ENCODE measurements at places on chromosomes 4 and X.

- DNase-seq: peak; percentile 8
These were observed 15.0 kb downstream of the RGN start for GRCh38 chrX:47093248-47093647.

- DNase-seq: no peak
These were observed 567.6 kb upstream of the SLIT2 start for GRCh38 chr4:19684084-19684483.

- peak; percentile 23 for DNase-seq
These were observed 19.4 kb upstream of the RAB40A start for GRCh38 chrX:103538728-103539127.

- DNase-seq: peak; percentile 69
These were observed 9.5 kb downstream of the OGT start for GRCh38 chrX:71542411-71542810.

GRCh38 chr4:117447925-117448324 lies 362.5 kb upstream of the TRAM1L1 start:
- DNase-seq: peak; percentile 1

DNA sequence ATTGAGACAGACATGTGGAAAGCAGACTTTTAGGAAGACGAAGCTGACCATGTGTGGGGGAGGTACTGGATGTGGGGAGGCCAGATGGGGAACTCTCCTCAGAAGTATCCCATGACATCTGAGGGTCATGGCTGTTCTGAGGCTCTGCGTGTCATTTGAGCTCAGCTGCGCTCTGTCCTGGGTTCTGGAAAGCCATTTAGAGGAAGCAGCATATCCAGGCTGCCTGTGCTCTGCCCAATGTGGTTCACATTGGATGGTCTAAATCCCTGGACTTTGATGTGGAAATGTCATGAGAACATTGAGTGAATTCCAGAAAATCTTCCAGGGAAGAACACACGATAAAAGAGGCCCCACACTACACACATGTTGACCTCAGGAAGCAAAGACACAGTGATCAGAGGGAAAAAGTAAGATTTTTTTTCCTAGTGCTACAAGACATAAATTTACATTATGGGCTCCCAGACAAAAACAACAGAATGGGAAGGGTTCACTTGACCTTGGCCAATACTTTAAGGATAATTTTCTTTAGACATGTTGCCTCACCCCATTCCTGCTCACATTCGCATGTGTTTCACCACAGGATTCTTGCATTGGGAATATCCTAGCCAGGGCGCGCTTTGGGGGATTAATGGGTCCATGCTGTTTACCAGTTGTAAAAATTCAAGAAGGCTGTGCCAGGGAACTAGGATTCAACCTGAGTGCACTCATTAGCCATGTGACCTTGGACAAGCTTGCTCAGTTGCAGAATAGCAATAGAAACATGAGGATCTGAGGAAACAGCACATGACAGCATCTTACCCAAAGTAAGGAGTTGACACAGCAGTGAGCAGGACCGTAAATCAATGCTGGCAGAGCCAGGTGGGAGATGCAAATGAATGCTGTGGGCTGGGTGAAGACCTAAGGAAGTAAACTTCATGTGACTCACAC lies 73.2 kb upstream of the C1QTNF7 start:
- DNase-seq: no peak

GRCh38 chrX:150370589-150371312 lies 7.6 kb downstream of the MAMLD1 start:
- peak; percentile 29 for DNase-seq

DNA sequence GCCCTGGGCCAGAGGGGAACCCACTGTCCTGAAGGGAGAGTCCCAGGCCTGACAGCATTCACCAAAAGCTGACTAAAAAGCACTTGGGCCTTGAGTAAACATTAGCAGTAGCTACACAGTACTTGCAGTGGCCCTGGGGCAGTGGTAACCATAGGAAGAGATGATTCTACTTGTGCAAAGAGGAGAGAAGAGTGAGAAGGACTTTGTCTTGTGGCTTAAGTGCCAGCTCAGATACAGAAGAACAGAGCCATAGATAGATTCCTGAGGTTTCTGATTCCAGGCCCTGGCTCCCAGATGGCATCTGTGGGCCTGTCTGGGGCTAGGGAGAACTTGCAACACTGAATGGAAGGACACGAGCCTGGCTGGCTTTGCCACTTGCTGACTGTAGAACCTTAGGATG lies 100.5 kb downstream of the PTCHD1 start:
- no peak for DNase-seq

DNA sequence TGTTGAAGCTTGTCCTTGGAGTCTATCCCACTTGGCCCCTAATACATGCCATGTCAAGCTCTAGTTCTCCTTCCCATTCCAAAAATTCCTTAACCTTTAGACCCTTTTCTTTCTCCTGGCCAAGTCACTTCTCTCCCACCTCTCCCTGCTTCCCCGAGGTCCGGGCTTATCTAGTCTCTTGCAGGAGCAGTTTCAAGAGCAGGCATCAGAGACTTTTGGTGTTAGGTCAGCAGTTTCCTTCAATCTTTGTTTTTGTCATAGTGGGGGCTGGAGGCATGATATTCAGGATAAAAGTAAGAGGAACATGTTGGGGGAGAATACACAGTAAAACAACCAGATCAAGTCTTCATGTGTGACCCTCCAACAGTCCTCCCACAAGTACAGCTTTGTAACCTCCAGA lies 11.5 kb upstream of the IDS start:
- DNase-seq: no peak

GRCh38 chr4:43351970-43352806 lies 459.7 kb downstream of the GRXCR1 start:
- no peak for DNase-seq

DNA sequence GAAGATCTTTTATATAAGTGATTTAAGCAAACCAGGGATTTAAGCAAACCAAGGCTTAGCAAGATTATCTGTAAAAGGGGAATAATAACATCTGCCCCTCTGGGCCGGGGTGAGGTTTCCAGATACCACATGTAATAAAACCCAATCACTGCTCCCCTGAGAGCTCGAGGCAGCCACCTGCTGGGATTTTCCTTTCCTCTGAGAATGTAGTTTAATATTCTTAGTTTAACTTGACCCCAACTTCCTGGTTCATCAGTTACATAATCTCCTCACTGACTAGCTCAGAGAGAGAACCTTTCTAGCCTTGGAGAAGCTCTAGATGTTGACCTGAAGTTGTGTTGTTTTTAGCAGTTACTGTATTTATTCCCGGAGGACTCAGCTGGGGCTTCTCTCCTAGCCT lies 322.4 kb downstream of the ARHGAP10 start:
- no peak for DNase-seq

DNA sequence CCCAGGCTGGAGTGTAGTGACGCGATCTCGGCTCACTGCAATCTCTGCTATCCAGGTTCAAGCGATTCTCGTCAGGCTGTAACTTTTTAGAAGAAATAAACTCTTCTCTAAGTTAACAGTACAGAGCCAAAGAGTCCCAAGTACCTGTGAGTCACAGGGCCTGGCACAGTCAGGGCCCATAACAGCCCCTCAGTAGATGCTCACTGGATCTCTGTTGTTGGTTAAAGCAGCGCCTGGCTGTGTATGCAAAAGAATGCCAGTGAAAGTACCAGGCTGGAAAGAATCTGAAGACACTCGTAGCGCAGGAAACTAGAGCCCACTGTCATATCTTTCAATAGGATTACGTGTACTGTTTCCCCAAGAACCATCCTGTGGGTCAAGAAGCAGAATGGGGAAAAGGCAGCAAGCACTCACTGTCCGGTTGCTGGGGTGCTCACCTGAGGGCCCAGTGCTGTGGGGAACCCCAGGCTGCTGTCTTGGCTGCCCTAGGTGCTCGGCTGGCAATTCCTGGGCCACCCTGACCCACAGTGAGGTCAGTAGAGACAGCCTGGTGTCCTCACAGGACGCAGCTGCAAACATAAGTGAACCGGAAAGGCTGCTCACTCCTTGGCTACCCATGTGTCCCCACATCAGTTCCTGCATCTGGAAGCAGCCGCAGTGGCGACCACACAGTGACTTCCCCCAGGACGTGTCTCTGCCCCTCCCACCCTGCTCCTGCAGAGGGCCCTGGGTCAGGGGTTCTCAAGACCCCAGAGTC lies 3.1 kb upstream of the SLBP start:
- DNase-seq: no peak

- peak; percentile 84 for DNase-seq
These were observed 15.0 kb upstream of the STS start for GRCh38 chrX:7132335-7133049.

- no peak for DNase-seq
These were observed 4.1 kb downstream of the GPR82 start for GRCh38 chrX:41728125-41728524.

DNA sequence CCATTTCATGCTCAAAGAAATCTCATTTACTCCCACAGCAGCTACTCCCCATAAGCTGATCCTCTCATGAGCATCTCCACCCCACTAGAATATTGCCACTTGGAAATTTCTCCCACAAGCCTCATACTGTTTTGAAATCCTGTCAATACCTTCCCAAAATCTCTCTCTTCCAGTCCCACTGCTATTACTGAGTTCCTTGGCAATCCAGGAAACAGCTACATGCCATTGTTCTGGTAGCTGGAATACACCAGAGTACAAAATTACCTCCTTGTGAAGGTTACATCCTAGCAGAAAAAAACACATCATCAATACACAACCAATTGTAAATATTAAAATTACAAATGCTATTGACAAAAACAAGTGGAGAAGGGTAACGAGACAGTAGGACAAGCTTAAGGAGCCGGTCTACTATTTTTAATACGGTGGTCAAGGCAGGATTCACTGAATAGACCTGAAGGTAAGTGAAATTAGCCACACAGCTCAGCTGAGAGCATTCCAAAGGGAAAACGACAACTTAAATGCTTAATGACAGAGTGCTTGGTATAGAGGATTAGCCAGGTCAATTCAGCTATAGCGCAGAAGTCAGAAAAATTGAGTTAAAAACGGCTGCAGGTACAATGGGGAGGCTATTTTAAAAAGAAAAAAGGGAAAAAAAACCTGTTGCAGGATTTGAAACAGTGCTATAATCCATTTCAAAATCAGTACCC lies 6.4 kb downstream of the RPL9 start:
- no peak for DNase-seq

- DNase-seq: peak; percentile 4
These were observed 28.1 kb upstream of the ANOS1 start for GRCh38 chrX:8760021-8760420.

DNA sequence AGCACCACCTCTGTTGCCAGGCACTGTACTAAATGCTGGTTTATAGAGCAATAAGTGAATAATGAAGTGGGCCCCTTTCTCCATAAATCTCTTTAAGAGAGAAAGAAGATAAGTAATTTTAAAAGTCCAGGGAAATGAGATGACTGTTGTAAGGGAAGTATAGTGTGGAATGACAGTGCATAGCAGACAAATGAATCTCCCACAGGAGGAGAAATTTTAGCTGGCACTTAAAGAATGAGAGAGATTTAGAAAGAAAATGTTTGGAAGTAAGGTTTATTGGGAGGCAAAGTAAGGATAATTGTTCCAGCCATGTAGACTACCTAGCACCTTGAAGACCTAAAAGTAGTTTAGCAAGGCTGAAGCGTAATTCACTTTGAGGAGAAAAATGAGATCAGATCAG lies 1081.1 kb upstream of the PABPC4L start:
- no peak for DNase-seq

- DNase-seq: no peak
These were observed 25.6 kb downstream of the SPRY1 start for GRCh38 chr4:123421937-123422781.

DNA sequence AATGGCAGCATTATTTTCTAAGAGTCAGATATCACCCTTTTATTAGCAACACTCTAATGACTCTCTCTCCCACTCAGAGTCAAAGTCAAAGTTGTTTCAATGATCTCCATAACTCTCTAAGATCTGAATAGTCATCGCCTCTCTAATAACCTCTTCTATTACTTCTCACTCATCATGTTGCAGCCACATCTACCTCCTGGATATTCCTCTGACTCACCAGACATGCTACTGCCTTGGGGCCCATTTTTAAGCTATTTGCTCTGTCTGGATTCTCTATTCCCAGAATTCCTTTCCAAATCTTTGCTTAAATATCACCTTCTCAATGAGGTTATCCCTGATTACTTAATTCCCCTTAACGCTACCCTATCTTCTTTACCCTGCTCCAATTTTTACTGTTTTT lies 391.8 kb upstream of the MAGEB16 start:
- no peak for DNase-seq

DNA sequence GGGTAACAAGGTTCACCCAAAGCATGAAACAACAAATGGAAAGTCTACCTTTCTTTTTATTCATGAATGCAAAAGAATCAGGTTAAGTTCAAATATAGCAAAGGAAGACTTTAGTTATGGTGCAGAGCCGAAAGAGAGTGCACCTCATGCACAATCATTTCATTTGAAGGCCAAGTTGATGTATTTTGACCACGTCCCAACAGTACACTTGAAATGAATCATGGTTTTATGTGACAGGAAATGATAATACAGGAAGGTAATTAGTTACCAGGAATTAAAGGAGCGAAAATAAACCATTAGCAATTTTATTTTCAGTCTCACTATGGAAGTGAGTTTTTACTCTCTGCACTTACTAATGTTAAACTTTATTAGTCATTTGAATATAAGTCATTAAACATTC lies 281.2 kb upstream of the DIAPH2 start:
- no peak for DNase-seq

GRCh38 chrX:103741879-103742278 lies 31.2 kb downstream of the TMEM31 start:
- no peak for DNase-seq

DNA sequence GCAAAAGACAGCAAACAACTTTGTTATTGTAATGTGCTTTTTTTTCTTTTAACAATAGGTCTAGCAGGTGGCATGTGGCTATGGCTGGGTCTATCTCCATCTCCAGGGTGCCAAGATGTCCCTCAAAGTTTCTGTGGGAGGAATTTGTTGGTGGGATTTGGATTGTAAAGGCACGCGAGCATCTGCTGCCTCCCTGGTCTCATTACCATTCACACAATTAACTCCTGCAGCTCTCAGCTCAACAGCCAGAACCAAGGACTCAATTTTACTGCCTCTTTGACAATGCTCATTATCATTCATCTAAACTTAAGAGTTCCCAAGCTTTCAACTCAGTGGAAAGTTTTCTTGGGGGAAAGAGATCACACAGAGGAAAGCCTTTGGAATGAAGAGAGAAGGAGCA lies 10.9 kb upstream of the PCDH18 start:
- no peak for DNase-seq

DNA sequence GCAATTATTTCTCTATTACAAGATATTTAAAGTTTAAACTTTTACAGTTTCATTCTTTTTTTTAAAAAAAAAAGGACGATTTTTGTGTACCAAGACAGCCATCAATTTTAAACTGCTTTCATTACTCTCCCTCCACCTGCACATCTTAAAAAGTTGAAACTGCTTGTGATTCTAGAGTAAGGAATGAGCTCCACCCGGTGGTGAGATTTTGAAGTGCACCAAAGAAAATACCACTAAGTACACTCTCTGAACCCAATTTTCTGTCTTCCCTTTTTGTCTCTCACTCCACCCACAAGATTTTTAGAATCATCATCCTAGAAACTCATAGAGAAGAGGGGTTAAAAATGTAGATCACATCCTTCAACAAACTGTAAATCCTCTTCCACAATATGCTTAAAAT lies 91.3 kb upstream of the WDR44 start:
- DNase-seq: peak; percentile 29

GRCh38 chr4:158599765-158600498 lies 71.8 kb downstream of the C4orf46 start:
- no peak for DNase-seq

All from EL (cell line).